Central memory CD8-positive, alpha-beta T cell (primary cell): ENCODE measurements at places on chromosomes 5 and 9.

- DNase-seq, result no peak
Measured at GRCh38 chr5:159135896-159136531, 36.3 kb upstream of the EBF1 start.

DNA sequence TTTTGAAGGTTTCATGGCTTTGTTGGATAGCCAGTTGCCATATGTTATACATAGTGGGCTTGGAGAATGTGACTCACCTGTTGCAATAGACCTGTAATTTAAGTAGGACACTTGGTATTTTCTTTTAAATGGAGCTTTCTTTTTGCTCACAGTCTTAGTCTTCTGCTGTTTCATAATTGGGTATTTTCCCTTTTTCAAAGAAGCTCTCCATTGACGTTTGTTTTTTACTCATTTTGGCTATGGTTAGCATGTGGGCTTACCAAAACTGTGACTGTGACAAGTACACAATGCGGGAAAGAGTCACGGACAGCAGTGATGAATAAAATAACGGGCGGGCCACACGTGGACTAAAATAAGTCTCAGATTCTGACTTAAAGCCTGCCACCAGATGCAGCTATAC is 23.2 kb upstream of the RNF20 start:
- DNase-seq, result no peak

- no peak for DNase-seq
Measured at GRCh38 chr9:89916001-89916597, 311.3 kb downstream of the GADD45G start.

GRCh38 chr9:75001719-75002421 is 26.2 kb downstream of the CARNMT1 start:
- DNase-seq, result no peak

- DNase-seq, result no peak
Measured at GRCh38 chr5:59257488-59258400, 635.8 kb downstream of the PDE4D start.
